ENCODE measurements at places on chromosomes 16 and 17. TPM values are rescaled to one million over a fixed set of nuclear protein-coding genes. Genes with fewer than 3 reads are reported as not detected.

Gene HEATR9
- total RNA-seq: not detected

Gene CASKIN2
- total RNA-seq: 51.1 TPM

Gene PHKG2
- total RNA-seq: 13.9 TPM

Gene CRISPLD2
- 259 TPM for total RNA-seq

Gene ZSCAN10
- not detected for total RNA-seq

Gene HIGD1B
- total RNA-seq: 1.8 TPM

Gene CEP112
- 33.4 TPM for total RNA-seq

Gene ARMC7
- 6.4 TPM for total RNA-seq

Gene SLC13A2
- total RNA-seq: not detected

DNA sequence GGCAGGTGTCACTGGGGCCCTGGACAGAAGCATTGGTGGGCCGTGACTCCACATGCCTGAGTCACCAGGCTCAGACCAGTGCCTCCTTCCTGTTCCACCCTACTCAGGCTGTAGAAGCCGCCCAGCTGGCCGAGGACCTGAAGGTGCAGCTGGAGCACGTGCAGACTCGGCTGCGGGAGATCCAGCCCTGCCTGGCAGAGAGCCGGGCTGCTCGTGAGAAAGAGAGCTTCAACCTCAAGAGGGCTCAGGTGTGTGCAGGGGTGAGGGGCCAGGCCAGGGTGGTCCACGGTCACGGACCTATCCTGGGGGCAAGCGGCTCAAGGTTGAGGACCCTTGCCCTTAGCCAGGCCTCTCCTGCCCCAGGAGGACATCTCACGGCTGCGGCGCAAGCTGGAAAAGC, 9.6 kb downstream of the RNF40 start:
- no peak for DNase-seq

DNA sequence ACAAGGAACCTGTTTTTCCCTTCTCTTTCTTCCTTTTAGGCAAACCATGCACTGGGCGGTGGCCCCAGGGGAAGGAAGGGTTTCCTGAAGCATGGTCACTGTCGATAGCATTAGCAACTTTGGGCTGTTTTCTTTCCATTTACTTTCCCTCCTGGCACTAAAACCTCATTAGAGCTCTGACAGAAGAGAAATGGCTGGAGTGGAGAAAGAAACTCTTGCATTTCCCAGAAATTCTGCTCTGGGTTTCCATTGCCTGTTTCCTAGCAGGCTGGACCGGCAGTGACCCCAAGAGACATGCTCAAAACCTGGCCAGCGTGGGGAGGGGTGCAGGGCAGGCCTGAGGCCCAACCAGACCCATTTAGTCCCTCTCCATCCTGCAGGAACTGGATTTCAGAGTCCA, 230.7 kb upstream of the CCL2 start:
- no peak for DNase-seq

DNA sequence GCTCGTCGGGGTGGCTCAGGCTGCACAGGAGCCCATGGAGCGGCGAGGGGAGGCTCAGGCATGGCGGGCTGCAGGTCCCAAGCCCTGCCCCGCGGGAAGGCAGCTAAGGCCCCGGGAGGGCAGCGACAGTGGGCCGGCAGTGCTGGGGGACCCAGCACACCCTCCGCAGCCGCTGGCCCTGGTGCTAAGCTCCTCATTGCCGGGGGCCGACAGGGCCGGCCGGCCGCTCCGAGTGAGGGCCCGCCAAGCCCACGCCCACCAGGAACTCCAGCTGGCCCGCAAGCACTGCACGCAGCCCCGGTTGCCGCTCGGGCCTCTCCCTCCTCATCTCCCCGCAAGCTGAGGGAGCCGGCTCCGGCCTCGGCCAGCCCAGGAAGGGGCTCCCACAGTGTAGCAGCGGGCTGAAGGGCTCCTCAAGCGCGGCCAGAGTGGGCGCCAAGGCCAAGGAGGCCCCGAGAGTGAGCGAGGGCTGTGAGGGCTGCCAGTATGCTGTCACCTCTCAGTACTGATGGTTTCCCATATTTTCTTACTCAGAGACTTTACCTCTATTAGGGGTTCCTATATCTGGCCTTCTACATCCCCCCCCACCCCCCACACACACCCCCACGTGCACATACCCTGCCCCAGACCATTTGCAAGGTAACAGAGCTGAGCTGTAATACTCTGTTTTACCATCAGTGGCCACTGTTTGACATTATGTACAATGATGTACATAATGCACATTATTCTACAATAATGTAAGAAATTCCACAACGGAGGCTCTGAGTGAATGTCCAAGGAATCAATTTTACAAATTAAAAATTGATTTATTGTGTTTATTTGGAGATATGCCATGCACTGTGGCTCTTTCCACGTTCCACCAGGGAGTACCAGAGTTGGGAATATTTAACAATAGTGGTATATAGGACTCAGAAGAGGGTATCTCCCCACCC, 3.7 kb upstream of the VAT1L start:
- no peak for DNase-seq

- DNase-seq: no peak
Observed at GRCh38 chr17:64218066-64218465, 45.0 kb downstream of the TEX2 start.

- DNase-seq: no peak
Observed at GRCh38 chr17:56742601-56743000, 91.1 kb downstream of the C17orf67 start.

GRCh38 chr16:11093572-11094074, 149.3 kb downstream of the CLEC16A start:
- no peak for DNase-seq

GRCh38 chr17:27811961-27812360, 11.6 kb upstream of the NOS2 start:
- no peak for DNase-seq

DNA sequence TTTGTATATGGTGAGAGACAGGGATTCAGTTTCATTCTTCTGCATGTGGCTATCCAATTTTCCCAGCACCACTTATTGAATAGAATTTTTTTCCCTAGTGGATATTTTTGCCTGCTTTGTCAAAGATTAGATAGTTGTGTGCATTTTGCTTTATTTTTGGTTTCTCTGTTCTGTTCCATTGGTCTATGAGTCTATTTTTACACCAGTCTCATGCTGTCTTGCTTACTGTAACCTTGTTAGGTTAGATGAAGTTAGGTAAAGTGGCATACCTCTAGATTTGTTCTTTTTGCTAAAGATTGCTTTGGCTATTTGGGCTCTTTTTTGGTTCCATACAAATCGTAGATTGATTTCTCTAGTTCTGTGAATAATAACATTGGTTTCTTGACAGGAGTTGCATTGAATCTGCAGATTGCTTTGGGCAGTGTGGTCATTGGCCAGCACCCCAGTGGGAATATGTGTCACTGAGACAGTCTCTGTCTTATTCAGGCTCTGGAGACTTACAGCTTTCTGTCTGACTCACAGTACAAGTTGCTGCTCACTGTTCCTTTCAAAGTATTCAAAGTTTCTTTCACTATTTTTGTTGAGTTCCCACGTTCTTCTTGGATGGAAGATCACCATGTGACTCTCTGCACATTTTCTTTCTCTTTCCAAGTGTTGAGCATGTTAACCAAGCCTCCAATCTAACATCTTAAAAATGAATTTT, 709.1 kb downstream of the CDH11 start:
- DNase-seq: no peak
